SW 1271 (cell line): ENCODE measurements at places on chromosomes 16 and 17.

- DNase-seq: no peak
Measured at GRCh38 chr17:83054518-83055125, 24.8 kb upstream of the METRNL start.

DNA sequence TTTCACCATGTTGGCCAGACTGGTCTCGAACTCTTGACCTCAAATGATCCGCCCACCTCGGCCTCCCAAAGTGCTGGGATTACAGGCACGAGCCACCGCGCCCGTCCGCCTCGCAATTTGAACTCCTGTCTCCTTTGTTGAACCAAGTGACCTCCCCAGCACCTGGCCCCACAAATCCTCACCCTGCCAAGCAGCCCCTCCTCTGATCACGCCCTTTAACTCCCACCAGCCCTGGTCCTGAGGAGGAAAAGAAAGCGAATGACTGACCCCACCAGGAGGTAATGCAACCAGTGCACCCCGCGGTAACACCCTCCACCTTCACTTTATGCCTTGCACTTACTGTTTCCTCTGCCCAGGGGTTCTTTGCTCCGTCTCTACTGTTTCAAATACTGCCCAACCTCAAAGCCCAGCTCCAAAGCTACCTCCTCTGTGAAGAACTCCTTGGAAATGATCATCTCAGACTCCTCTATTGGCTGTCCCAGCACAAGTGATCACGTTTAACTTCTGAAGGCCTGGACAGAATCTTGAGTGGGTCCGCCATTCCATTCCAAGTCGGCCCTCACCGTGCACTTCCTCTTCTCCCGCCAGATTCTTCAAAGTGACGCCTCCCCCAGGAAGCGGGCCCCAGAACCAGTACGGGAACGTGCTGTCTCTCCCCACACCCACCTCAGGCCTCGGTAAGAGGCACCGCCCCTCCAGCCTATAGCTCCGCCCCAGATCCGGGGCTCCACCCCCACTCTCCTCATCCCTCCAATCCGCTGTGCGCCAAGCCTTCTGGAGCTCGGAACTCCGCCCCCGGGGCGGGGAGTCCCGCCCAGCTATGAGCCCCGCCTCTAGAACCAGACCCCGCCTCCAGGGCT, 4.4 kb downstream of the CD19 start:
- peak; percentile 22 for DNase-seq

GRCh38 chr17:4740025-4740351, 260 bp upstream of the CXCL16 start:
- no peak for DNase-seq

GRCh38 chr17:66365903-66366302, 63.5 kb downstream of the PRKCA start:
- DNase-seq: no peak

GRCh38 chr16:35196313-35196712, 1736.9 kb downstream of the TP53TG3F start:
- no peak for DNase-seq

DNA sequence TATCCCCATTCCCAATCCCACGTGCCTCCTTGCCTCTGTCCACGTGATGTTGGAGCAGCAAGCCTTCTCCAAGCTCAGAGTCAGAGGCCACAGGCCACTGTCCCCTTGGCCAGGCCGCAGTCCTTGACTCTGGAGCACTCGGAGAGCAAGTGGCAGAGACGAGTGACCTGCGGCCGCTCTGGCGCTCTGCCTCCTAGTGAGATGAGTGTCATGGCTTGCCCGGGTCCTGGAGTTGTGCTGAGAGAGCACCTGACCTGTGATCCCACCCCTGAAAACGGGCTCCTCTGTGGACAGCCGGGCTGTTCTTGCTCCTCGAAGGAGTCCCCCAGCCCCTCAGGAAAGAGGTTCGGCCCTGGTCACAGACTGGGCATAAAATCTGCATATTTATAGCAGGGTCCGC, 10.0 kb upstream of the FASN start:
- DNase-seq: no peak

DNA sequence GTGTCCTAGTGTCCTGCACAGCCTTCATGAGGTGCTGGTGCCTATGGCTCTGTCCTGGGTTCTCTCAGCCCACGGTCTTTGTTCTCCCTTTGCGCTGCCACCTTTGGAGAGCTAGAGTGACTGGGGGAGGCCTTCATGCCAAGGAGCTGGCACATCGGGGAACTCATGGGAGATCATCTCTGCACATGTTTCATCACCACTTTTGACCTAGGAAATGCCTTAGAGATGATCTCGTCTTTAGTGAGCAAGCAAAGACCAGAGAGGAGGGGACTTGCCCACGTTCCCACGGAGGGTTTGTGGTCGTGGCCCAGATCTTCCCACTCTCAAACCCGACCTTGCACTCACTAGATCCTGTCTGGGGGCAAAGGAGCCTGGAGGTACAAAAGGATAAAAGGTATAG, 23.5 kb downstream of the TBX4 start:
- DNase-seq: no peak

DNA sequence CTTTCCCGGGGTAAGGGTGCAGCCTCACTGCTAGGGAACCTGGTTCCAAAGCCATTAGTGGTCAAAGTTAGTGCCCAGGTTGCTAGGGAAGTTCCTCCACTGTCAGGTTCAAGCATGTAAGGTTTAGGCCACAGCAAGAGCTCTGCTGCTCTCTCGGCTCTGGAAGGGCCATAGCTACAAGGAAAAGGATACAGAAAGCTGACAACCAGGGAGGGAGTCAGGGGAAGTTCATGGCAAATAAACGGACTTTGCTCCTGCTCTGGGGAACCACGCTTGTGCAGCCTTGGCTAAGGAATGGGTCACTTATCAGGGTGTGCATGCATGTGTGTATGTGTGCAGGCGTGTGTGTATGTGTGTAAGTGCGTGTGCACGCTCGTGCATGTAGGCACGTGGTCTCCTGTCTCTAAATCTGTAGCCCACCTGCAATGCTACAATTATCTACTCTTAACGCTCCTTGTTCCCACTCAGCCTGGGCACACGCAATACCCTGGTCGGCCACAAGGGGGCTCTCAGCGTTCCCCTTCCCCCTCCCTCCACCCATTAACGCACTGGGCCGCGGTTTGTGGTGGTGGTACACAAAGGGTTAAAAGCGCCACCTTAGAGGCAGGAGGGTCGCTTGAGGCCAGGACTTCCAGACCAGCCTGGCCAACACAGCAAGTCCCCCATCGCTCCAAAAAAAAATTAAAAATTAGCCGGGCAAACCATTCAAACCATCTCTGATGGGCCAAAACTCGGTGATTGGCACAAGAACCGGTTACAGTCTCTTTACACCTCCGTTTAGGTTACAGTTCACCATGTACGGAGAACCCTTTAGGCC, 48.4 kb upstream of the KDM8 start:
- peak; percentile 1 for DNase-seq

DNA sequence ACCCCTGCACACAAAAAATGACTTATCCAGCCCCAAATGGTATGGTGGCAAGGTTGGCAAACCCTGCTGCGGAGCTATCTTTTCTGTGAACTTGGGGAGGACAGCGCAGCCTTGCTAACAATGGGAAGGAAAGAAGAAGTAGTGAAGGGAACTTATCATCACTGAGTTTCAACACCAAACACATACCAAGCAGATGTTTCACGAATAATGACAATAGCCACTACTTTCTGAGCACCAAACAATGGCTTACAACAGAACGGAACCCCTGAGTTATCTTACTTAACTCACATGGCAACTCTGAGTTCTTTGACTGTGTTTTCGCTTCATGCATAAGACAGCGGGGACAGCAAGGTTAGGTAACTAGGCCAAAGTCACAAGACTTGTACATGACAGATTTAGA, 148.9 kb downstream of the XYLT1 start:
- no peak for DNase-seq

DNA sequence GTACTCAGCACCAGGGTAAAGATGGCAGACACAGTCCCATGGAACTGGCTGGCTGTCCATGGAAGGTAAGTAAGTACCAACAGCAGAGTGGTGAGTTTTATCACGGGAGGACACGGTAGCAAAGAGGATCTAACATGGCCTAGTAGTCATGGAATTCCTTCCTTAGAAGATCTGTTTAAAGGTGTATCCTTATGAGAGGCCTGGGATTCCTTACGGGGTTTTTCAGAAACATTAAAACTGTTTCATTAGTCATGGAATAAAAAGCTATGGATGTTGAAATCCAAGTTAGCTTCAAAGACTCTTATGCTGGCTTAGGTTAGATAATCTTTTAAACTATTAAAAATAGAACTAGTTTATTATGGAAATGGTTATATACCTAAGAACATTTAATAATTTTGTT, 7.4 kb downstream of the FTO start:
- DNase-seq: no peak

DNA sequence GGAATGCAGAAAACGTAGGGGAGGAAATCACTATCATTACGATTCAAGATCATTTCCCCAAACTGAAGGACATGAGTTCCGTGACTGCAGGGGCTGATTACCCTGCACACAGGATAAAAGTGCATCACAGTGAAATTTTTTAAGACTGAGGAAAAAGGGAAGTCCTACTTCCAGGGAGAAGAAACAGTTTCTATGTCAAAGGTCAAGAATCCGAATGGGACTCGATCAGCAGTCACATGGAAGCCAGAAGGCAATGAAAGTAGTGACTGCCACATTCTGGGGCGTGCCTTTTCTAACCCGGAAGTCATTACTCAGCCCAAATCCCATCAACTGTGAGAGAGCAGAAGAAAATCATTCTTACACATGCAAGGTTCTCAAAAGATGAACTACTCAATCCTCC, 12.1 kb downstream of the ZZEF1 start:
- no peak for DNase-seq

- no peak for DNase-seq
Measured at GRCh38 chr17:1224330-1224729, 44.5 kb upstream of the ABR start.

DNA sequence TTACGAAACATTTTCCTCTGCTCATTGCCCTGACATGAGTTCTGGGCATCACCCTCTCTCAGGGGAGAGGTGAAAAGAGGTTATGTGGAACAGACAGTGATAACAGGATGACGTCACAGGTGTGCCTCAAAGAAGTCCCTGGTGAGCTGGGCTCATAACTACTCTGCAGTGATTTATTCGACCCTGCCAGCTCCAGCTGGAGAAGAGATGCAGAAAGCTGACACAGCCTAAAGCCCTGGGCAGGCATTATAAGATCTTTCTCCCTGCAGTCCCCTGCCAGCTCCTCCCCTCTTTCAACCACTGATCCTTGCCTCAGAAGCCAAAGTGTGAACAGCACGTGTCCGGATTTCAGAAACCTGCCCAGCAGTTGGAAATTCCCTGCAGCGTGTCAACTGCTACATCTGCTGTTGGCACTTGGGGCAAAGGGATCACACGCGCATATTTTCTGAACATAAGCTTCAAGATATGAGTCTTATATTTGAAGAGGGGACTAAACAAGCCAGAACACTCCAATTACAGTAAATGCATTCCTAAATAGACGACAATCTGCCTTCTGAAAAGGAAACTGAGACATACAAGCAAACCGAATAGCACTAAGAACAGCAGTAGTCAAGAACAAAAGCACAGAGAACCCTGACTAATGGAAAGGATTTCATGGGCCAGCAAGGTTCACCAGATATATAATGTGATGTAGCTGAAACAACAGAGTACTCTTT, 80.5 kb downstream of the SMG6 start:
- no peak for DNase-seq

DNA sequence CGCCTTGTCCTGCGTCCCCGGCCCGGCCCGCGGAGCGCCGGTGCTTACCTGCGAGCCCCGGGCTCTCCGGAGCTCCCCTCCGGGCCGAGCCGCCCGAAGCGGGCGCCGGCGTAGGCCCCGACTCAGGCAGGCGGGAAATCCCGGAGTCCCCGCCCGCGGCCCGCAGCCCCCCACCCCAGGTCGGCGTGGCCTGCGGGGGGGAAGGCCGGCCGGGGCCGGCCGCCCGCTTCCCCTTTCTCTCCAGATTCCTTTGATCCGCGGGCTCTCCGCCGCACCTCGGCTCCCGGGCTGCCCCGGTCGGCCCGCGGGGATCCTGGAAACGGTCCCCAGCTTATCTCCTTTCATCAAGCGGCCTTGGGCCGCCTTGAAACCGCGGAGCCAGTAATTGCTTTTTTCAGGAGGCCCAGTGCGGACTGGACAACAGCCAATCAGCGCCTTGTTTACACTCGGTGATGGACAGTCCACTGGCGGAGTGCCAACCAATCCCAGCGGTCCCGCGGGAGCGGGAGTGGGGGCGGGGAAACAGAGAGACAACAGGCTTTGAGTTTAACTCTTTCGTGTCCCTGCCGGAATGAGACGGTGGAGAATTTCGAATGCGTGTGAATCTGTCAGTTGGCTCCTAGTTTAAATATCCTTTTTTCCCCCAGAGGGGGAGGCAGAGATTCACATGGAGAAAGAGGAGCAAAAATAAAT, 1.4 kb upstream of the BAHCC1 start:
- peak; percentile 98 for DNase-seq

- DNase-seq: no peak
Measured at GRCh38 chr17:10357768-10358167, 15.0 kb downstream of the MYH13 start.

DNA sequence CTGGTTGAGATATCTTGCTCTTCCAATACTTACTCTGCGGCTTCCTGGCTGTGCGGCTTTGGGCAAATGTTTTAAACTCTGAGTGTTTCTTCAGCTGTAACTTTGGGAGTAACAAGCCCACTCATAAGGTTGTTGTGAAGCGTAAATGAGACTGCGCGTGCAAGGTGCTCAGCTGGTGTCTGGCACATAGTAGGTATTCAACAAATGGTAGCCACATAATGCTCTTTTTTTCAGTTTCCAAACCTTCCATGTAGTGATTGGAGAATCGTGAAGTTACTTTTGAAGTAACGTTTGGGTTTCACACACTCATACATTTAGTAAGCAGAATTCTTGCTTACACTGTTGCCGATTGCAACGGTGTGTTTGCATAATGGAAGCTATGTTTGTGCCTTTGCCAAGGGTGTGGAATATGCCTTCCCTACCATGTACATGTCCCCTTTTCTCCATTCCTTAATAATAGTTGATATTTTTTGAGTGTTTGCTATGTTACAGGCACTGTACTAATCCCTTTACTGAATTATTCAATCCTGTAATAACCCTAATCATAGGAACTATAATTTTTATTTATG, 829 bp downstream of the DHRS7B start:
- no peak for DNase-seq

GRCh38 chr17:64615028-64615677, 47.0 kb downstream of the SMURF2 start:
- DNase-seq: no peak

DNA sequence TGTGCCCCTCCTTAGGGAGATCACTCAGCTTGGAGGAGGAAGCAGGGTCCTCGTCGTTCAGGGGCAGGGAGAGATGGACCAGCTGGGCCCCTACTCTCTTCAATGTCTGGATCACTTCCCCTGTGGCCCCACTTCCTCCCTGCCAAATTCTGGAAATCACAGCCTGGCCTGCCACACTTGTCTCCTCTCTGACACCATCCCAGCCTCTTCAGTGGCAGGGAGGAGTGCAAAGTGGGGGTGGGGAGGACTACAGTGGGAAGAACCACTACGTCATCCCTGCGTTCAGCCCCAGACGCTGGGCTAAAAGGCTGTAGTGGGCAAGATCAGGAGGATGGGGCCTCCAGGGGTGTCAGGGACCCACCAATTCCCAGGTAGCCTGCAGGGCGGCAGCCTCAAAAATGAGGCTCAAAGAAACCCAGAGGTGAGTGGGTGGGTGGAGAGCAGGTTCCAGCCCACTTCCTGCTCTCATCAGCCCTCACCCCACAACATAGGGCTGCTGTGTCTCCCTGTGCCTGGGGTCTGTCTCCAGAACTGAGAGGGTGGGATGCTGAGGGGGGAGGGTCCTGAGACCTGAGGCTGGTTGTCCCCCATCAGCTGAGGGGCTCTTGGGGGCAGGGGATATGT, 25.0 kb upstream of the TAC4 start:
- DNase-seq: no peak

GRCh38 chr16:85114909-85115567, 2.8 kb upstream of the CIBAR2 start:
- peak; percentile 79 for DNase-seq

GRCh38 chr17:29575511-29576213, 7.2 kb downstream of the TP53I13 start:
- DNase-seq: no peak

- DNase-seq: no peak
Measured at GRCh38 chr17:43924558-43924957, 17.2 kb upstream of the MPP2 start.
